ENCODE measurements at places on chromosomes 3 and 15. TPM values are rescaled to one million over a fixed set of nuclear protein-coding genes. Genes with fewer than 3 reads are reported as not detected.
A peak's percentile ranks its signal among the peaks of the same experiment; 100 is the strongest.

GRCh38 chr3:123817413-123817812 is 66.7 kb downstream of the MYLK start:
- DNase-seq = no peak

MESP1 gene
- total RNA-seq = 1.2 TPM

MAGEF1 gene
- total RNA-seq = 80.3 TPM

GRCh38 chr3:7876741-7877297 is 624.8 kb upstream of the LMCD1 start:
- no peak for DNase-seq

DNA sequence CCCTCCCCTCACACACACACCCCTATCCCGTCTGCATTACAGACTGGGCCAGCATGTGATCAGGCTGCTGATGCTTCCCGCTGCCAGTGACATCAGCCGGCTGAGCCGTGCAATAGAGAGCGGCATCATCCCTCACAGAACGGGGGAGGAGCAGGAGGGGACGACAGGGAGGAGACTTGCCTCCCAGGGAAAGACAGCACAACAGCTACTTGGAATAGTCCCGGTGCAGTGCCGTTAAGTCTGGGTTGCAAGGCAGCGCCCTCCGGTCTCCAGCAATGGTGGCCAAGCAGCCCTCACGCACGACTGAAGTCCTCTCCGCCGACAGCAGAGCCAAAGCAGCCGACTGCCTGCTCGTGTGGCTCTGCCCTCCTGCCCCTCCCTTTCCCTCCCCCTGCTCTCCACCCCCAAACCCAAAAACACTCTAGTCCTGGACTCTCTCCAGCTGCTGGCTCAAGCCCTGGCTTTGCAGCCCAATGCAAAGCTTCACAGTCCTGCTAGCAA is 31.5 kb upstream of the RPS17 start:
- DNase-seq = peak; percentile 32

DNA sequence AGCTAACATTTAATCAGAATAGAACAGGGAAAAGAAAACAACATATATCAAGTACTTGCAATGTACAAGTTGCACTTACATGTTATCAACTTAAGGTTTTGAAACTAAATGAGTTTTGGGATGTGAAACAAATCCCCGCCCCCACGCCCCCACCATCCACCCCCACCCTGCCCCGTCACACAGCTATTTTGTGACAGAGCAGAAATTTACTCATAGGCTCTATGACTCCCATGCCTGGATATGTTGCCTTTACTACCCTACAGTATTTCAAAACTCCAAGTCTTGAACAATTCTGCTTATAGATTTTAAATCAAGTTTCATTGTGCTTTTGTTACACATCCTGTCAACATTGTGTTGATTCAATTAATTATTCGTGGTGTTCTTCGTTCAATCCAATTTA is 18.1 kb upstream of the IL1RAP start:
- no peak for DNase-seq

GRCh38 chr3:100470951-100471350 is 21.5 kb upstream of the TMEM45A start:
- no peak for DNase-seq

DNA sequence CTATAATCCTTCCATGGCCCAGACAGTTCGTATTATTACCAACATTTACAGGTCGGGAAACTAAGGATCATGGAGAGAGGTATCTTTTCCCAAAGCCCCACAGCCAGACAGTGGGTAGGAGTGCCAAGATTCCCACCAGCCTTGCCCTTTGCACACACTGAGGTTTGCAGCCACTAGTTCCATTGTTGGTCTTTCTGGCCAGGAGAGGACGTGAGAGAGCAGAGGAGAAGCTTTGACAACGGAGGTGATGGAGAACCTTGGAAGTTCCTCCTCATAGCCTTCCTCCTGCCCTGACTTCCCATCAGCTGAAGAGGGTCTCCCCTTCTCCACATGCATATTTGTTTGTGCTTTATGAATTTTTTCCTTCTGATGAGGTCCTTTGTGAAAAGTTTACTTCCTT is 50.5 kb upstream of the PLCL2 start:
- no peak for DNase-seq

DNA sequence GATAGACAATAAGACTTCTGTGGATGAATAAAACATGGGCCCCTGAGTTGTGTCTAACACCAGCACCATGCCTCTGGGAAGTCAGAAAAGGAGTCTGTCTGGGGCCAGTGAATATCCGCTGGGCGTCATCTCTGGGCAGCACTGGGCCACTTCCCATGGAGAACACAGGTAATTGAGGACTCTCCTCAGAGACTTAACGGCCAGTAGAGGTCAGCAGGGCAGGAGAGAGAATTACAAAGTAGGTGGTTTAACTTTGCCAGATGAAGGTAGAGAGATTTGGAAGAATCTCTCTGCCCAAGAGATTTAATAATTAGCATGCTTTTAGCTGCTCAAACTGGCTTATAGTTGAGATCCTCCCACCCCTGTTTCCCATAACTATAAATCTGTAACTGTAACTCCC is 65.7 kb downstream of the OCA2 start:
- DNase-seq = no peak

DNA sequence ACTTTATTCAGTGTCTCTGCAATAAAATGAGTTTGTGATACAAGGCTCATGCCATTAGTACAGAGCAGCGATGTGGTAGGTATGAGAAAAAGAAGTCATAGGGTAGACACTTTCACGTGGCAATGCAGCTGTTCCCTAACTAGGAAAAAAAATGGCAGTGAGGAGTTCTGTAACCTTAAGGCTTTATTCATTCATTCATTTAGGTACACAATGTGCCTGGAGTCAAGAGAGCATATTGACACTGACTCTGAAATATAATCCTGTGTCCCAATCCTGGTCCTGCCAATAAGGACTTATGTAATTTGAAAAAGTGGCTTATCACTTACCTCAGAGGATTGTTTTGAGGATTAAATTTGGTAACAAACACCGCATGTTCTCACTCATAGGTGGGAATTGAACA is 173.0 kb upstream of the AZI2 start:
- DNase-seq = no peak

DNA sequence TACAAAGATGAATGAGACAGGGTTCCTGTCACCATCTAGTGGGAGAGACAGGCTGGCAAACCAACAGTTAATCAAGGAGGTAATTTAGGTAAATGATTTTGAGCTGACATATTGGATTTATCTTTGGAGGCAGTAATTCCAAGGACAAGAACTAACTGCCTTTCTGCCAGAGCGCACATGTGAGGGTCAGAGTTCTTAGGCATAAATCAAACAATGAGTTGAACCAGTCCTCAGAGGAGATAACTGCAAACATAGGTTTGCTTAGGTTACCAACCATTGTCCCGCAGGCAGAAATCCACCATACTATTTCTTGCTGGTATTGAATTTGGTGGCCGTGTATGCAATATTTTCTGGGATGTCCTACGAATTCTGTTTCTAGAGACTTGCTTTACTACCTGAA is 14.2 kb upstream of the PPP1R2 start:
- DNase-seq = no peak

- DNase-seq = no peak
Observed at GRCh38 chr3:155785662-155786295, 20.3 kb downstream of the C3orf33 start.

ACTRT3 gene
- total RNA-seq = 1.5 TPM

MCTP2 gene
- 0.35 TPM for total RNA-seq

GRCh38 chr3:194184265-194184751 is 48.4 kb downstream of the HES1 start:
- DNase-seq = no peak

GRM7 gene
- 1.5 TPM for total RNA-seq

UBAP1L gene
- 4.5 TPM for total RNA-seq

FMN1 gene
- total RNA-seq = 0.09 TPM

DNA sequence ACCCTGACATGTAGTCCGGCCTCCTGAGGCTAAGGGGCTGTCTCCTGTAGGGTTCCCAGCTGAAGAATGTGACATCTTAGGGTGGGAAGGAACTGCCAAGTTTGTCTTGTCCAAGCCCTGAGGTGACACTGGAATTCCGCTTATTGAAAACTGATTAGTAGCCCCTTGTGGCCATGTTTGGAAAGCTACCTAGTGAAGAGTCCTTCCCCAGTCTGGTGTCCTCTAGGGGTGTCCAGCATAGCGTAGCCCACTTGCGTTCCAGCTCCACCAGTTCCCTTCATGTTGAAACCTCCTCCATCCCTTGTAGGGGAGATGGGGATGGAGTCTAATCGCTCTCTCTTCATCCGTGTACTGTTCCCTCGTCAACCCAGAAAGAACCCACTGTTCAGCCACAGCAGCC is 79.5 kb downstream of the CHDH start:
- DNase-seq = no peak

DNA sequence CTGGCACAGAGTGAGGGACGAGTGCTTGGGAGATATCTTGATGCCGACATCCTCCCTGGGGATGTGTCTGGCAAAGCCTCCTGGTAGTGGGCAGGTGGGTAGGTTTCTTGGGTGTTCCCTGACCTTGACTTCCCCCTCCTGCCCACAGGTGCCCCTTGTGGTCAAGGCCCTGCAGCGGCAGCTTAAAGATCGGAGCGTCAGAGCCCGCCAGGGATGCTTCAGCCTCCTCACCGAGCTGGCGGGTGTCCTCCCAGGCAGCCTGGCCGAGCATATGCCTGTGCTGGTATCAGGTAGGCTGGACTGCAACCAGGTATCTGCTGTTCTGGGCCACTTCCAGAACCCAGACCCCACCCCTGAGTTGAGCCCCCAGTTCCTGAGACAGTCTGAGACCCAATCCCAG is 19.2 kb downstream of the CAND2 start:
- no peak for DNase-seq

USP50 gene
- total RNA-seq = not detected

- no peak for DNase-seq
Observed at GRCh38 chr3:67109651-67110204, 111.6 kb downstream of the KBTBD8 start.

GRCh38 chr15:40930430-40931299 is 1.5 kb downstream of the DLL4 start:
- no peak for DNase-seq

GRCh38 chr15:91498749-91499062 is 354.8 kb upstream of the SLCO3A1 start:
- DNase-seq = no peak

GRCh38 chr3:113054552-113054951 is 63.8 kb downstream of the GTPBP8 start:
- DNase-seq = no peak
